Kidney epithelial cell (primary cell): ENCODE measurements at places on chromosomes 5 and 9. TPM values are rescaled to one million over a fixed set of nuclear protein-coding genes. Genes with fewer than 3 reads are reported as not detected.
A peak's percentile ranks its signal among the peaks of the same experiment; 100 is the strongest.

- DNase-seq: no peak
Measured at GRCh38 chr9:131641618-131642495, 96.5 kb downstream of the PRRT1B start.

GRCh38 chr9:128246471-128246870, 29.3 kb downstream of the GOLGA2 start:
- DNase-seq: no peak

- no peak for DNase-seq
Measured at GRCh38 chr9:37508135-37508833, 22.5 kb downstream of the POLR1E start.

GRCh38 chr9:129145841-129146292, 32.2 kb downstream of the IER5L start:
- DNase-seq: no peak

- no peak for DNase-seq
Measured at GRCh38 chr5:128241051-128241695, 157.6 kb downstream of the SLC12A2 start.

GRCh38 chr9:92276331-92277032, 17.0 kb downstream of the IARS1 start:
- no peak for DNase-seq

GRCh38 chr5:113343343-113343742, 91.4 kb downstream of the TSSK1B start:
- DNase-seq: no peak

DNA sequence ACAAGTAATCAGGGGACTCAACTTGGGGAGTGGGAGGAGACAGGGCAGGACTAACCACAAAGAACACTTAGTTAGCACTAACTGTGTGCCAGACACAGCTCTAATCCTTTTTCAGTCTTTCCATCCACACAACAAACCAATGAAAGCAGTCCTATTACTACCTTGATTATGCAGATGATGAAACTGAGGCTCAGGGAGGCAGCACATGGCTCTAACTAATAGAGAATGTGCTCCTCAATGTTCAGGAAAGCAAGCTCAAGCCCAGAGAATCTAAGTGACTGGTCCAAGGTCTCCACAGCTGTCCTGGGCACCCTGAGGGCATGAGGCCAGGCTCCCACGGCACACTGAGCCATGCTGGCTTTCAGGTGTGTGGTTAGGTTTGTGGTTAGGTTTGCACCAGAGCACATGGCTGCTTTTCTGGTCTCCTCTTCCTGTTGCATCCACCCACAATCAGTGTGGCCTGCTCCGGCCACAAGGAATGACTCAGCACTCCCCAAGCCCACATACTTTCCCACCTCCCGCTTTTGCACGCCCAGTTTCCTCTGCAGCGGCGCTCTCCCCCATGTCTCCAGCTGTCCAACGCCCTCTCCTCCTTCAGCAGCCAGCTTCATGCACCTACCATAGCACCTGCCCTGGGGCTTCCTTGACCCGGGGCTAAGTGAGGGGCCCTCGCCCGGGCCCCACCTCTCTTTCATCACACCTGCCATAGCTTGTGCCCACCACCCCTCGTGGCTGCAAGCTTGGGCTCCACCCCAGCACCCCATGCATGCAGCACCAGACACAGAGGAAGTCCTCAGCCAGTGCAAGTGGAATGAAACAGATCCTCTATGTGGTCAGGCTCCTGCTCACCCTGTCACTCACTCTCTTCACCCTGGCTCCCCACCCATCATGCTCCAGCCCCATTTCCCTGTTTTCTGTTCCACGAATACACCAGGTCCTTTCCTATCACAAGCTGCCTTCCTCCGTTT, 133.1 kb downstream of the GABBR2 start:
- DNase-seq: peak; percentile 76

- DNase-seq: peak; percentile 61
Measured at GRCh38 chr9:121743441-121744001, 92.1 kb downstream of the DAB2IP start.

GRCh38 chr5:137345396-137345795, 153.7 kb downstream of the SPOCK1 start:
- no peak for DNase-seq

- DNase-seq: no peak
Measured at GRCh38 chr5:132136906-132137305, 63.3 kb downstream of the CSF2 start.

DNA sequence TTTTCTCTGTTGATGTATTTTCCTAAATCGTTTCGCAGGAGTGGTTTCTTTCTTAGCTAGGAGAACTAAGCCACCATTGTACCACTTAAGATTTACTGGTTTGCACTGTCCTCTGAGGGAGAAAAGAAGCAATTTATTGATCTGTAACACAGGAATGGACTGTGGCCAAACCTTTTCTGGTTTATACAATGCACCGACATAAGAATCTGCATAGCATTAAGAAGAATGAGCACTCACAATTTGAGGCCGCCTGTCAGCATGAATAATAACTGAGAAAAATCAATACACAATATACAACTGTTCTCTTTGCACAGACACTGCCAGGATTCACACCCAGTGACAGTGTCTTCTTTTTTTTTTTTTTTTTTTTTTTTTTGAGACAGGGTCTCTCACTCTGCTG, 168.6 kb upstream of the DMRT1 start:
- no peak for DNase-seq

DNA sequence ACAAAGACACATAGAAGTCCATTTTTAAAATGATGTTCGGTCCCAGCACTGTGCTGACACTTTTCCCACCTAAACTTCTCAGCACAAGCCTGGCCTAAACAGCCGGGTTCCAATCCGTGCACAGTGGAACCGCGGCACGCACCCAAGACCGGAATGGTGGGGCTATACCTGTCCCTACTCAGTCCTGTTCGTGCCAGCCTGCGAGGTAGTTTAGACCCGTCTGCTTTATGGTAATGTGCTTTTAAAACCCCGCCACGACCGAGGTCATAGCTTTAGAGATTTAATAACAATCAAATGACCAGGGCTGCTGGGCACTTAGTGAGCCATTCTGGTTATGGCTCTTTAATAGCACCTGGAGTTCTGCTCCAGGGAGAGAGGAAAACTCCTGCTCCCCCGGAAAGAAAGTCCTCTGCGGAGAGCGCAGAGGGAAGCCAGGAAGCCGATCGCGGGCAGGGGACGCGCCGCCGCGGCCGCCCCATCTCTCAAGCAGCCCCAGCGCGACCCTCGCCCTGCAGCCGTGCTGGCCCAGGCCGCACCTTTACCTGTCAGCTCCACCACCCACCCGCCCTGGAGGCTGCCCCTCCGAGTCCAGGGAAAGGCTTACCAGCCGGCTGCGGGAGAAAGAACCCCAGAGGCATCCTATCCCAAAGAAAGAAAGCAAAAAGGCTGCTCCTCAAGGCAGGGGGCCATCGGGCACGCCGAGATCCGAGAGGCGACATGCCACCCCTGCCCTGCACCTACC, 511 bp downstream of the ARL15 start:
- no peak for DNase-seq

- no peak for DNase-seq
Measured at GRCh38 chr9:85715587-85715986, 26.2 kb downstream of the AGTPBP1 start.

- DNase-seq: no peak
Measured at GRCh38 chr9:91783411-91783810, 166.6 kb downstream of the ROR2 start.

DNA sequence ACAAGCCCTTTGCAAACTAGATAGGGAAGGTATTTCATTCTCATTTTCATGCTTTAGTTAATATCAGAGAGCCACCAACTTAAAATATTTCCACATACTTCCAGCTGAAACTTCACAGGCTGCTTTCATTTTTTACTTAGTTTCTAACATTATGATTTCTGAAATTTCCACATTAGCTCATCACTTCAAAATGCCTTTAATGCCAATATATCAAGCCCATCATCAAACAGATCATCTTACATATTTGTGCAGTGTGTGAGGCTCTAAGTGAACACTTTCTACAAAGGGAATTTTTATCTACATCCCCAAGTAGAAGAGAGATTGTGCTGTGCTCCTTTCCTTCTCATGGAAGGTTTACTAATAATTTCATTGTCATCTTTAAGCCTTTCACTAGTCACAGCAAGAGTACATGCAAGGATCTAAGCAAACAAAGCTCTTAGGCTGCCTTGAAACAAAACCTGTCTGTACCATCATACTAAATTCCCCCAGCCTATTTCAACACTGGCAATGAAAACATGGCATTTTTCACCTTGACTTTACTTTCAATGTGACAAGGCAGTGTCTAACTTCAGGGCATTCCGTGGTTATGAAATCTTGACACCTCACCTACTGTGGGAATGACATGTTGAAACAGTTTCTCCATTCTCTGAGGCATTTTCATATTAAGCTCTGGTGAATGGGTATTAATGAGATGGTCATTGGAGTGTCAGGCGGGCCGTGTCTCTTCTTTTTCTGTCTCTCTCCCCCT, 45.4 kb downstream of the PPP2R2B start:
- DNase-seq: peak; percentile 1

GRCh38 chr5:61670941-61671340, 338.9 kb downstream of the ZSWIM6 start:
- DNase-seq: no peak

- no peak for DNase-seq
Measured at GRCh38 chr5:157331807-157332206, 65.9 kb downstream of the CYFIP2 start.

- peak; percentile 67 for DNase-seq
Measured at GRCh38 chr9:21334701-21335632, at the start of gene KLHL9. TSS of gene KLHL9 (minus strand) at chr9:21335404. CDS start at chr9:21334859, 545 bp downstream.

DNA sequence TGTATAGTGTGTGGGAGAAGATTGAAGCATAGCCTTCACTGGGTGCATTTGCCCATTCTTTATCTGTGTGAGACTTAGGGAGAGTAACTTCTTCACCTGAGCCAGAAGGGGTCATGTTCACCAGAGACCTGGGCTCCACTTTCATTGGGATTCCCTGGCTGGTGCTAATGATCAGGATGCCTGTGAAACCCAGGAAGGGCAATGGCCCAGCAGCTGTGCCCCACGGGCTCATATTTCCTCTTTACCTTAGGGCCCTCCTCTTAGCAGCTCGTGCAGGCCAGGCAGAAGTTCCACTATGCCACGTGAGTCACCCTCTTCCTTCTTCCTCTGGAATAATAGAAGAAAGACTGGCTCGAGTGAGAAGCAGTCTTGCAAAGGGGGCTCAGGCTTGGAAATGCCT, 5.0 kb downstream of the PPARGC1B start:
- DNase-seq: no peak

DNA sequence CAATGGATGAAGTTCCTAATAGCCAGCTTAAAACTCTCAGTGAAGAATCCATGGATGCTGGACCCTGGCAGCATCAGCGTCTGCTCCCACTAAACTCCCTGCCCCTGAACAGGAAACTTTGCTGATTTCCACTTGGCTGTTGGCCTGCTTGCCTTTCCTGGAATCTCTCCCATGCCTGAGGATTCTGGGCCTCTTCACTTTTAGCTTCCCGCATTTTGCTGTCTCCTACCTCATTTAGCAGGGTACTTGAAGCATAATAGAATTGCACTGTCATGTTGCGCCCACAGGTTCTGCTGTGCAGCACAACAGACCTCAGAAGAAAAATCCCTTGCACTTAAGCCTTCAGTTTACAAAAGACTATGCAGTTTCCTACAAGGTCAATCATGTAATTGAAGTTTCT, 127.6 kb downstream of the DROSHA start:
- DNase-seq: no peak

DNA sequence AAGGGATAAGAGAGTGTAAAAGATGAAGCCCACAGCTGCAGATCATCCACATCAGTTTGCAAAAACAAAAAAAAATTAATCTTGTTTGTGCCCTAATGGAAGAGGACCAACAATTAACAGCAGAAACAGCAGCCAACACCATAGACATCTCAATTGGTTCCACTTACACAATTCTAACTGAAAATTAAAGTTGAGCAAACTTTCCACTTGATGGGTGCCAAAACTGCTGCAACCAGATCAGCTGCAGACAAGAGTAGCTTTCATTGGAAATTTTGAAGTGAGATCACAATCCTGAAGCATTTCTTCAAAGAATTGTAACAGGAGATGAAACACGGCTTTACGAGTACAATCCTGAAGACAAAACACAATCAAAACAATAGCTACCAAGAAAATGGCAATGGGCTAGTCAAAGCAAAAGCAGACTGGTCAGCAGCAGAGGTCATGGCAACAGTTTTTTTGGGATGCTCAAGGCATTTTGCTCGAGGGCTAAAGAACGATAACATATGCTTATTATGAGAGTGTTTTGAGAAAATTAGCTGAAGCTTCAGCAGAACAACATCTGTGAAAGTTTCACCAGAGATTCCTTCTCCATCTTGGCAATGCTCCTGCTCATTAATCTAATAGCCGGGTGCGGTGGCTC, 4.1 kb upstream of the RBM27 start:
- no peak for DNase-seq

DNA sequence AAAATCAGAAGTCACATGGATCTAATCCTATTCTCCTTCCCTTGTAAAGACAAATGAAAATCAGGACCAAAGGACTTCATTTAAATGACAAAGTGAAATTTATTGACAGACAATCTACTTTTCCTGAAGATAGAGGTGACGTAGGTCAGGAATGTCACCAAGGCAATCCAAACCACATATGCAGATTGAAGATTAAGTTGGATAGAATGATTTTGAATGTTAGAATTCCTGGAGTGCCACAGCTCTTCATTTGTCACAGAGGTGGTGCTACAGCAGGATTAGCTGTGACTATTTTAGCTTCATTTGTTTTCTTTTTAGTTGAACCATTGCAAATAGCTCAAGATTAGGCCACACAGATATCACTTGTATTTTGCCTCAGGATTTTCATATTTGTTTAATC, 736.0 kb upstream of the ARRDC3 start:
- DNase-seq: no peak

GRCh38 chr5:14449052-14449661, 132.4 kb upstream of the OTULINL start:
- DNase-seq: peak; percentile 85

GRCh38 chr5:10030219-10030831, 219.4 kb downstream of the ATPSCKMT start:
- no peak for DNase-seq

DNA sequence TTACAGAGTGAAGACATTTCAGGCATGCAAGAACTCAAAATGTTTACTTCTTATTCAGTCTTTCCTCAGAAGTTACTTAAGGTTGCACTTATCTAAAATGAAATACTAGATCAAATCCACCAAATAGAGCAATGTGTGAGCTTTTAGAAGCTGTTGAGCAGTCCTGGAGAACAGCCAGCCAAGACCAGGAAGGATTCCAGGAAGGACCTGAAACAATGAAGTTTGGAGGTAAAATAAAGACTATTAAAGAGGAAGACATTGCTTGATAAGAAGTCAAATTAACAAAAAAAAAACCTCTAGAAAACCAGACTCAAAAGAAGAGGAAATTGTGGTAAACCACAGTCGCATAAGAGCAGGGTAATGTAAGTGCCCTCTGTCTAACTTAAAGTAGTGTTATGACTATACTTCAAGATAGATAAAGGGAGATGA, 156.2 kb upstream of the S1PR3 start:
- no peak for DNase-seq

GRCh38 chr5:80254767-80255430, 949 bp downstream of the SERINC5 start:
- DNase-seq: no peak

The TMEM174 gene
- total RNA-seq: not detected in 2 replicates

The ARL15 gene
- total RNA-seq: 9.7 and 12.0 TPM in 2 replicates

The WNT8A gene
- not detected in 2 replicates for total RNA-seq

The CARTPT gene
- total RNA-seq: not detected in 2 replicates

The GLDC gene
- total RNA-seq: 10.3 and 17.3 TPM in 2 replicates

The SLC25A2 gene
- total RNA-seq: not detected in 2 replicates

The CDC20B gene
- 0.27 TPM in 1 of 2 replicates, not detected in the other for total RNA-seq

The ANGPTL2 gene
- total RNA-seq: 4.9 TPM in 2 replicates

The NME5 gene
- 4.6 and 7.9 TPM in 2 replicates for total RNA-seq

The TMEM203 gene
- total RNA-seq: 39.2 and 40.3 TPM in 2 replicates

The AK3 gene
- total RNA-seq: 64.4 and 65.5 TPM in 2 replicates

The MVB12B gene
- 13.1 and 15.8 TPM in 2 replicates for total RNA-seq

The NUTM2F gene
- total RNA-seq: not detected in 2 replicates
